ENCODE measurements at places on chromosomes 6 and 20. TPM values are rescaled to one million over a fixed set of nuclear protein-coding genes. Genes with fewer than 3 reads are reported as not detected.

Gene CST3
- 368 TPM for total RNA-seq

Gene HUS1B
- total RNA-seq, result 0.17 TPM

DNA sequence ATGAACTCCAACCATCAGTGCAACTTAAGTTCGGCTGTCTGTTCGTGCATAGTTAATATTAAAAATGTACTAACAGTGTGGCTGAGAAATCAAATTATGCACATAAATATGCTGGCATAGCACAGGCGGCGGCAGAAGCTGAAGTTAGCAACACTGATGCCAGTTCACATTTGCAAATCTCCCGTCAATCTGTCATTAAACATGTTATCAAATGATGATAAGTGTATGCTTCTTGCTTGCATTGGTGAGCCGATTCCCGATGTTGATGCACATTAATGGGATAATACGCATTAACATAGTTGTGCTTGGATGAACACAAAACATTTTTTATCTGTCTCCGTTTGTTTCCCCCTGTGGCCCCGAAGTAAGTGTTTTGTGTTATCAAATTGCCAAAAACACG lies 309.4 kb downstream of the ZNF217 start:
- DNase-seq, result no peak

DNA sequence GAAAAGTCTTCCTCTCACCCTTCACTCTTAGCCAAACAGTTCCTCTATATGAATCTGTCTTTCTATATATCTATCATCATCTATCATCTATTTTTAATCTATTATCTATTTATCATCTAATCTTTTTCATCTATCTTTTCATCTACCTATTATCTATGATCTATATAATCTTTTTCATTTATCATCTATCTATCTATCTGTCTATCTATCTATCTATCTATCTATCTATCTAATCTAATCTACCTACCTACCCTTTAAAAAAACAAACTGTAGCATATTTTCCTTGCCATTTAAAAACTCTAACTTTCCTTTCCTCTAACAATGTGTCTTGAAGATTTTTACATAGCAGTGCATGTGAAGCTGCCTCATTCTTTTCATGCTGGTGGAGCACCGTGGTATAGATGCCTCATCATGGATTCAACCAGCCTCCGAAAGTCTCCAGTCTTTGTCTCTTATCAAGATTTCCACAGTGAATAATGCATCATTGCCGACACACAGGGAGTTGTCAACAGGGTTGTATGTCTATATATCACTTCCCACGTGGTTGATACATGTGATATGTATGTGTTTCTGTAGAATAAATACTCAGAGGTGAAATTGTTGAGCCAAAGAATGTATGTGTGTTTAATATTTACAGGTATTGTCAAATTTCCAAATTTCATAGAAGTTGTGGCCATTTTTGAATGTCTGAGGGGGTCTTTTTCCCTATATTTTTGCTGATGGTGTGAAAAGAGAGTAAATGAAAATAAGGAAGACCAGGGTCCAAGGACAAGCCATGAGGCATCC lies 51.3 kb downstream of the VEGFA start:
- DNase-seq, result no peak

- DNase-seq, result no peak
Observed at GRCh38 chr6:117870486-117871242, 36.4 kb upstream of the SLC35F1 start.

GRCh38 chr20:57066126-57066900 lies 200.1 kb downstream of the BMP7 start:
- DNase-seq, result no peak

DNA sequence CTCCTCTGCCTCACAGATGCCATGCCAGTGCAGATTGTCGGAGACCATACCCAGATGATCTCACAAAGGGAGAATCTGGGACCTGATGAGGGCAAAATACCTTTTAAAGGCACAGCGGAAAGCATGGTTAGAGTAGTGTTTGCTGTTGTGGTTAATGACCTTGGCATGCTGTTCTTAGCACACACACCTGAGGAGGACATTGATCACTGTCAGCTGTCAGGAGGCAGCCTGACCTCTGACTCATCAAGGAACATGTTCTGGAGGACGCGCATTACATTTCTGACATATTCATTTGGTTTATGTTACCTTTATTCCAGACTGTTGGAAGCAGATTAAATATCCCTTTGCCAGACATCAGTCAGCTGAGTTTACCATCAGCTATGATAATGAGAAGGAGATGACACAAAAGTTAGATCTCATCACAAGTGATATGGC lies 57.1 kb downstream of the GOPC start:
- DNase-seq, result peak; percentile 54

DNA sequence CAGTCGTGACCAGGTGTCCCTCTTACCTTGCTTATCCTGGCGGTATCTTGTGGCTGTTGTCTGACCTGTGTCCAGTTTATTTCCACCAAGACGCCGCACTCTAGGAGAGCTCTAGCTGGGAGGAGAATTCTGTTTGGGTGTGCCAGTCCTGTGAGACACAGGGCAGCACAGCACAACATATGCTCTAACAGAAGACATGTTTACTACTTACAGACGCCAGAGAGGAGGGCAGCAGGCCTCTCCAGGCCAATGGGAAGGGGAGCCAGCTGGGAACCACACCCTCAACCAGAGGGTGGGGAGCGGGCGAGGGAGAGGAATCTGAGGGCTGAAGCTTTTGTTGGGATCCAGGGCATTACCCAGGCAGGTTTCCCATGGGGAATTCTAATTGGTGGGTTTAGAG lies 25.2 kb upstream of the FERMT1 start:
- DNase-seq, result no peak

GRCh38 chr6:81126150-81126549 lies 626.3 kb downstream of the TENT5A start:
- DNase-seq, result no peak

GRCh38 chr20:52965380-52965779 lies 6.8 kb upstream of the TSHZ2 start:
- no peak for DNase-seq

Data from Caki2 (cell line).